PC-9 (cell line): ENCODE measurements at places on chromosomes 12 and 14. TPM values are rescaled to one million over a fixed set of nuclear protein-coding genes. Genes with fewer than 3 reads are reported as not detected.

DNA sequence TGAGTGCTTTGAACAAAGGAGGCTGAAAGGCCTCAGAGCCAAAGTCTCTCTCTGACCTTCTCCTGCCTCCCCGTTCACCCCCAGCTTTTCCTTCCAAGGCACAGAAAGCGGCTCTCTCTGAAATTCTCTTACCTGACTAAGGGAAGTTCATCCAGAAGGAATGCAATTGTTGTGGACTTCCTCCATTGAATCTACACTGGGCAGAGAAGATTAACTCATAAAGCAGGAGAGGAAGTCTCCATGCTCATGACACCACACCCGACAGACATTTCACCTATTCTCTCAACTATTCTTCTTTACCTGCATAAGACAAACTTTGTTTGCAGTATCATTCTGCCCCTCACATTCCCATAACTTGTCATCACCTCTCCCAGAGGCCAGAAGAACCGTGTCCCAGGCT lies 129.3 kb upstream of the CCDC175 start:
- DNase-seq = no peak

DNA sequence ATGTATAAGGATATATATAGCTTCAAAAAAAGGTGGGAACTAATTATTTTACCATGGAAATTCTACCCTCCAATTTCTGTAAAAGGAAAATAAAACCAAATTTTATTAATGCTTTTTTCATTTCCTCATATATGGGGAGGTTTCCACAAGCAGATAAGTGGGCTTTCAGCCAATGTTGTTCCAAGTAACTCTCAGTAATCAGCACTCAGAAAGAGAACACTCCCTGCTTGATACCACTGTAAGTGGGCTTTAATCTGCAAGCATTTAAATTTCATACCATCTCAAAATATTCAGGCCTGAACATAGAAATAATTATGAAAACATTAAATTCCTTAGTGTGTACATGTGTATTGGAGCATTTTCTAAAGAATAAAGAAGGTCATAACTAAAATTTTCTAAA lies 827.6 kb downstream of the C12orf50 start:
- no peak for DNase-seq

GRCh38 chr14:26008290-26008689 lies 589.5 kb downstream of the NOVA1 start:
- DNase-seq = no peak

DNA sequence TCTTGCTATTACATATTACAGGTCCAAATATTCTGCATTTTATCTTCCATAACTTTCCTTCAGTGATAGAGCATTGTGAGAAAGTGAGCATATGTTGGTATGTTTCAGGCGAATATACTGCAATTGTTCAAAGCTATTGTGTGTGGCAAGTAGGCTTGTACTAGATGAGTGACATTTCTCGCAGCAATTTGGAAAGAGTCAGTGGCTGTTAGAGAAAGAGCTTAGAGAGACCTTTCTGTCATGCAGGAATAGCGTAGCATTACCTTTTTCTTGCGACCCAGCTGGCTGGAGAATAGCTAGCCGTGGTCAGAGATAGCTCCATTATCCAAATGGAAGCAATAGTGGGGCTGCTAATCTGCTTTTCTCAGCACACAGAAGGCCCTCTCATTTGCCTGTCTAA lies 678.5 kb upstream of the FOXG1 start:
- DNase-seq = no peak

- DNase-seq = no peak
These were observed 151.3 kb downstream of the BCL11B start for GRCh38 chr14:99120526-99121318.

GRCh38 chr12:124559182-124560017 lies 8.0 kb downstream of the NCOR2 start:
- no peak for DNase-seq

DNA sequence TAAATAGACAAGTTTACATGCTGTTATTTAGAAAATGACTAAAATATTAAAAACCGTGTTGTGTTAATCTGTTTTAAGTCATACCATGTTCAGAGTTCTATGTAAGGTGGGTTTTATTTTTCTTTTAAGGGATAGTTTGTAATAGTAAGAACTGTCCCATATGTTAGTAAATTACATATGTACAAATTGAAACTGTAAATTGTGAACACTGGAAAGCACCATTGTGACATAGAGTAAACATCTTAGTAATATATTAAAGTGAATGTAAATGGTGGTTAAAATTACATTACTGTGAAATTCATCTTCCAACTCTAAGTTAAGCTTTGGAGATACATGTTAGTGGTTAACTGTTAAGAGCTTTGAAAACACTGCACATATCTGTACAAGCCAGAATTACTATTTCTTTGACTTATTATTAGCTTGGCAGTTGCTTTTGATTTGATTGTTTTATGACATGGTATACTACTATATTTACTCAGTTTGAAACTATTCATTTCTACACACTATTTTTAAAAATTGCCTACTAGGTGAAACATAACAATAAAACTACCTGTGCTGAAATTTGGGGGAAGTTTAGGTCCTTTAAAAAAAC lies 27.4 kb upstream of the DIP2B start:
- no peak for DNase-seq

TAS2R9 gene
- total RNA-seq = not detected in 2 replicates

PACS2 gene
- 43.3 and 52.2 TPM in 2 replicates for total RNA-seq
